Activated T-helper 1 cell treated with Interleukin-2 at 50 U/mL for 16 hours (primary cell): ENCODE measurements at places on chromosomes 11 and 22.

DNA sequence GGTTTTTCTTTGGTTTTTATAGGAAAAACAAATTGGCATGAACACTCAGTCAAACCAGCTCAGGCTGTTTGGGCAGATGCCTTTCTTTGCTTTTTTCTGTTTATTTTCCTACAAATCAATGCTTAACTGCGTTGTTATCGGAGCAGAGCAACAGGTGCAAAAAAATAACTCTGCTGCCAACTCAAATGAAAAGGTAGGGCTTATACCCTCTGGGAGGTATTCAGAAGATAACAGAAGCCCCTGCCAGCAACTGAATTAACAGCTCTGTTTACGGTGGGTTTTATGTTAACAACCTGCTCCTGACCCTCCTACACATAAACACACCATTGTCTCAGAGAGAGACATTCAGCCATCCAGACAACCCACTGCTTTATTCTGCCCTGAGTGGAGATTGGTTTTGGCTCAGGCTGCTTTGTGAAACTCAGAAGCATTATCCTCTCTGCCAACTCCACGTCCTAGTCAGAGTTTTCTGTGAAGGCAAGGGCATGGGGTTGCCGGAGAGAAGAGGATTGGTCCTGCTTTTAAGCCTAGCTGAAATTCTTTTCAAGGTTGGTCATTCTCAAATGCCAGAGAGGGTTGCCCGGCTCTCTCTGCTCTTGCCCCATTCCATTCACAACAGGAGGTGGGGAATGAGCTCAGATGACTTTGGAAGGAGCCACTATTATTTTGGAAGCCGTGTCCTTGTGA is 11.4 kb downstream of the EHF start:
- DNase-seq: no peak

DNA sequence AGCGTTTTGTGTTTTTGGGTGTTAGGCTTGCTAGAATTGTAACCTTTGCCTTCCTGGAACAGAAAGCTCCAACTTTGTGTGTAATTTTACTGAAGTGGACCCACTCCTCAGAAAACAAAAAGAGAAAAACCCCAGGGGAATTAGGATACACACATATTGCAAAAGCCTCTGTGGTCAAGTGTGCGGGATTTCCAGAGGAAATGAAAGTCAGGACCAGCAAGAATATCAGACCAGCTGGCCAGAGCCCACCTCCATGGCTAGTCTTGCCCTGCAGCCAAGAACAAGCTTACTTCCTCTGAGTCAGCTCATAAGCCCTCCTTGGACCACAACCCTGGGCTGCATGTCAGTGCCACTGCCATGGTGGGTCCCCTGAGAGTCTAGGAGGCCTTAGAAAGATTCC is 37.0 kb upstream of the FTH1 start:
- DNase-seq: no peak

DNA sequence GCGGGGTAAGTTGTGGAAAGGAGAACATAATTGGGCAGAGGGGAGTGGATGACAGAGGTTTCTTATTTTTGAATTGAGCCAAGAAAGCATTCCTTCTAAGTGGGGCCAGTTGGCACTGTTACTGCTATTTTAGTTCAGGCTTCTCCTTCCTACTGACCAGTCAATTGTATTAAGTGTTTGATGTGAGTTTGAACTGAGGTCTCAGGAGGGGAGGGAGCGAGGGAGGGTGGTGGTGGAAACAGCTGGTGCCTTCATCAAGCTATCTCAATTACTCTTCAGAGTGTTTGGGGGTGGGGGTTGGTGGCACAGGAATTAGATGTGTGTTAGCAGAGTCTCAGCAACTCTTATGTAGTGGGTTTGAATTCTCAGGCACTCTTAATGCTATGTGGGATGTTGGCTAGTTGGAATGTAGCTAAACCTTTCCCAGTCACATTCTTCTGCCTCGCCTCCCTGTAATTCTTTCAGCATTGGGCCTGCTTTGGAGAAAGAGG is 14.5 kb downstream of the CTNND1 start:
- no peak for DNase-seq

DNA sequence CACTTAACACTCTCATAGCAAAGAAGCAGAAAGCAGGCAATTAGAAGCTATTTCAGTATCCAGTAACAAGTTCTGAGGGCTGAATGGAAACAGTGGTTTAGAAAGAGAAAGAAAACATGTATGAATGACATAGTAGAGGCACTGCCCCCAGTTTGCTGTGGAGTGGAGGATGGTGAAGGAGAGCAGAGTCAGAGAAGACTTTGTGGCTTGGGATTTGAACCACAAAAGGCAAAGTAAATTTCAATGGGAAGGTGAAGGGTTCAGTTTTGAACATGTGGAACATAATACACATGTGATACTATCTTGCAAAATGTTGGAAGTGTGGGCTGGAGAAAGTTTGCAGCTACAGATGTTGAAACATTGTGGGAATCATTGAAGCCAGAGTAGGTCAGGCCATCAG is 81.4 kb downstream of the SNX19 start:
- DNase-seq: no peak

GRCh38 chr22:37276776-37277175 is 5.5 kb upstream of the CYTH4 start:
- no peak for DNase-seq

- DNase-seq: no peak
These were observed 1176.7 kb upstream of the CNTN5 start for GRCh38 chr11:97844016-97844415.

DNA sequence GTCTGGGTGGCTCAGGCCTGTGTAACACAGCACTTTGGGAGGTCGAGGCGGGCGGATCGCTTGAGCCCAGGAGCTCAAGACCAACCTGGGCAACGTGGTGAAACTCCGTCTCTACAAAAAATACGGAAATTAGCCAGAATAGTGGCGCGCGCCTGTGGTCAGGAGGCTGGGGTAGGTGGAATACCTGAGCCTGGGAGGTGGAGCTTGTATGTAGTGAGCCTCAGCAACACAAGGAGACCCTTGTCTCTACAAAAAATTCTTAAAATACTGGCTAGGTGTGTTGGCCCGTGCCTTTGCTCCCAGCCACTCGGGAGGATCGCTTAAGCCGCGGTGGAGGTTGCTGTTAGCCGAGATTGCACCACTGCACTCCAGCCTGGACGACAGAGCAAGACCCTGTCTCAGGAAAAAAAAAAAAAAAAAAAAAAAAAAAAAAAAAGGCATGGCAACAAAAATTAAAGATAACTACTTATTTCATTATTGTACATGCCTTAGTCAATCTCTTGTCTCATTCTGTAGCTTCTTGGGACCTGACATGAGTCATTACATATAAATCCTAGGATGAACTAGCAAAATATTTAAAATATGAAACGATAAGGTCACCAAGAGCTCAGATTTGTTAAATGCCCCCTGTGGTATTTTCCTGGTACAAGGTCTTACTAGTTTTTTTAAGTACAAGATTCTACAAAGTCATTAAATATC is 1.1 kb downstream of the TAF1D start:
- no peak for DNase-seq

- DNase-seq: no peak
These were observed 72.6 kb downstream of the USP35 start for GRCh38 chr11:78261367-78261766.
